ENCODE measurements at places on chromosomes 13 and 19. TPM values are rescaled to one million over a fixed set of nuclear protein-coding genes. Genes with fewer than 3 reads are reported as not detected.

PPP1R37 gene
- 24.0 TPM for total RNA-seq

ZNF653 gene
- 5.2 TPM for total RNA-seq

CFAP97D2 gene
- total RNA-seq, result not detected

LSM4 gene
- total RNA-seq, result 110 TPM
